Cardiac fibroblast (primary cell): ENCODE measurements at places on chromosomes 1 and 21.

DNA sequence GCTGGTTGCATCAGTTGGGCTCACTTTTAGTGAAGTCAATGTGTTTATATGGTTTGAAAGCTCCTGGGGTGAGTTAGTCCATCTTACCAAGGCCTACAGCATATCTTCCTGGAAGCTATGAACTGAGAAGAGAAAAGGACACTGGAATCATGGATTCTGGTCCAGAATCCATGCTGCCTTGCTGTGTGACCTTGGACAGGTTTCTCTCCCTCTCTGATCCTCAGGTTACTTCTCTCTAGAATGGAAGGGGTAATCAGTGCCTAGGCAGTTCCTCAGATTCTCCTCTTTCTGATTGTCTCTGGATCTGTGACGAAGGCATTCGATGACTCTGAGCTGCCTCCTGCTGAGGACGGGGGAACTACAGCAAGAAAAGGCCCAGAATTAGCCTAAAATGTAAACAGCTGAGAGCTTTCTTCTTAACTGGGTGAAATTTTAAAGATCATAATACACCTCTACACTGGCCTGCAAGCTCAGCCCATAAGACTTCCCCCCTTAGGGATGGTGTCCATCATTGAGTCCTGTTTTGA, 425.0 kb upstream of the VAMP3 start:
- DNase-seq, result no peak

- no peak for DNase-seq
Observed at GRCh38 chr1:175604039-175604941, 139.1 kb downstream of the TNR start.

DNA sequence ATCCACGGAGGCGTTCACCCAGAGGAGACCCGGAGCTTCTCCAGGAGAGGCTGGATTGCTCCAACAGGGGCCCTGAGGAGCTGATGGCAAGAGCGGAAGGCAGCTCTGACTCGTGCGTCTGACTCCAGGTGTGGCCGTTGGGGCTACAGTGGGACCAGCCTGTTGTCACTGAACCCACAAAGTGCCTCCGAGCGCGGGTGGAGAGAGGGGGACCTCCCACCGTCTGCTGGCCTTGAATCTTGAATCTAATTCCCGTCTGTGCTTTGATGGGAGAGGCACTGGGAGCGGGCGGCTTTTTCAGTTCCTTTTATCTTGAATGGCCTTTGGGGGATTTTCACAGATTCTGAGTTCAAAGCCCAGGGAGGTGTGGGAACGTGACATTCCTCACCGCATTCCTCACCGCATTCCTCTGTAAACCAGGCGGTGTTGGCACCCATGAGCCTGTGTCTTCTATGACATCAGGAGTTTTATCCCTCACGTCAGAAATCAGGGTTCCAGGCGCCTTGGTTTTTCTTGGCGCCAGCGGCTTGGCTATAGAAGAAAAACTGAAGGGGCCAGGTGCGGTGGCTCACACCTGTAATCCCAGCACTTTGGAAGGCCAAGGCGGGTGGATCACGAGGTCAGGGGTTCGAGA, 39.2 kb upstream of the COL18A1 start:
- DNase-seq, result peak; percentile 77

GRCh38 chr1:48571303-48571987, 99.4 kb upstream of the SPATA6 start:
- no peak for DNase-seq

DNA sequence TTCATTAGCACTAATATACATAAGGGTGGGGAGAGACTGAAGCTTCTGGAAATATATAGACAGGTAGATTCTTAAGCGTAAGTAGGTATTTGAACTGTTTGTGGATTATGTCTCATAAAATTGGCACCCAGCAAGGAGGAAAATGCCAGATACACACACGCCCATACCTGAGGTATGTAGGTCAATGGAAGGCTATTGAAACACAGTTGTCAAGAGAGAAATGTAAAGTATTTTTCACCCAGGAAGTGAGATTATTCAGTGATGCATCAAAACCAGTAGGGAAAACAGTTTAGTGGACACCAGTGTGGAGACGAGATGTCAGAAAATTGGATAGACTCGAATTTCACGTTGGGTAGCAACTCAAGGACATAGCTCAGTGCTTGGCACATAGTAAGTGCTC, 4.7 kb upstream of the RSPH1 start:
- DNase-seq, result no peak

DNA sequence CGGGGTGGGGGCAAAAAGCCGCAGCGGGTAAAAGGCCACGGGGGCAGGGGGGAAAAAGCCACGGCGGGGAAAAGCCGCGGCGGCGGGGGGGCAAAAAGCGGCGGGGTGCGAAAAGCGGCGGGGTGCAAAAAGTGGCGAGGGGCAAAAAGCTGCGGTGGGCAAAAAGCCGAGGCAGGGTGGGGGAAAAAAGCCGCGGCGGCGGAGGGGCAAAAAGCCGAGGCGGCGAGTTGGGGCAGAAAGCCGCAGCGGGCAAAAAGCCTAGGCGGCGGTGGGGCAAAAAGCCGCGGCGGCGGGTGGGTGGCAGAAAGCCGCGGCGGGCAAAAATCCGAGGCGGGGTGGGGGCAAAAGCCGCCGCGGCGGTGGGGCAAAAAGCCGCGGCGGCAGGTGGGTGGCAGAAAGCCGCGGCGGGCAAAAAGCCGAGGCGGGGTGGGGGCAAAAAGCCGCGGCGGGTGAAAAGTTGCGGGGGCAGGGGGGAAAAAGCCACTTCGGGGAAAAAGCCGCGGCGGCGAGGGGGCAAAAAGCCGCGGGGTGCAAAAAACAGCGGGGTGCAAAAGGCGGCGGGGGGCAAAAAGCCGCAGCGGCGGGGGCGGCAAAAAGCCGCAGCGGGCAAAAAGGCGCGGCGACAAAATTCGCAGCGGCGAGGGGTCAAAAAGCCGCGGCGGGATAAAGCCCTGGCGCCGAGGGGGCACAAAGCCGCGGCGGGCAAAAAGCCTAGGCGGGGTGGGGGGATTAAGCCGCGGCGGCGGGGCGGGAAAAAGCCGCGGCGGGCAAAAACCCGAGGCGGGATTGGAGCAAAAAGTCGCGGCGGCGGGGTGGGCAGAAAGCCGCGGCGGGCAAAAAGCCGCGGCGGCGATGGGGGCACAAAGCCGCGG, 3901.2 kb downstream of the SRGAP2C start:
- DNase-seq, result no peak

- DNase-seq, result no peak
Observed at GRCh38 chr21:45534636-45535331, 7.5 kb downstream of the SLC19A1 start.

DNA sequence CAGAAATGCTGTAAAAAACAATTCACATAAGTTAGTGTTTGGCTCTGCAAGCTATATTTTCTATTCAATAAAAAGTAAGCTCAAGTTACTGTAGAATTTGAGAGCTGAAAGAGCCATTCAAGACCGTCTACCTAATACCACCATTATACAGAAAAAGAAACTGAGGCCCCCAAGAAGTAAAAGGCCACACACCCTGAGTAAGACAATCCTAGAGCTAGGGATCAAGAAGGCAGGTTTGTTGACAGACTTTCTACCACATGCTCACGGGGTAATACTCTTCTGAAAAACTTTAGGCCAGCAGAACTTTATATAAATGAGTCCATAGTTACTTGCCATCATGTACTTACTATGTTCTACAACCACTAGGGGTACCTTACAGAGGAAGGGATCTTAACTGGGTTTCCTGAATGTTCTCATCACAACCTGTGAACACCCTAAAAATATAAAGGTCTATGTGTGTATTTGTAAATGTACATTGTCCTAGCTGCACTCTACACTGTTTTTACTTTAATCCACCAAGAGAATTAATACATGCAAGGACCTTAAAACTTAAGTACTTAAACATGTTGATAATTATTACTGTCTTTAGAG, 2.7 kb downstream of the PSMG1 start:
- no peak for DNase-seq

- DNase-seq, result peak; percentile 97
Observed at GRCh38 chr1:207007352-207008033, 25.1 kb downstream of the C1orf116 start.

DNA sequence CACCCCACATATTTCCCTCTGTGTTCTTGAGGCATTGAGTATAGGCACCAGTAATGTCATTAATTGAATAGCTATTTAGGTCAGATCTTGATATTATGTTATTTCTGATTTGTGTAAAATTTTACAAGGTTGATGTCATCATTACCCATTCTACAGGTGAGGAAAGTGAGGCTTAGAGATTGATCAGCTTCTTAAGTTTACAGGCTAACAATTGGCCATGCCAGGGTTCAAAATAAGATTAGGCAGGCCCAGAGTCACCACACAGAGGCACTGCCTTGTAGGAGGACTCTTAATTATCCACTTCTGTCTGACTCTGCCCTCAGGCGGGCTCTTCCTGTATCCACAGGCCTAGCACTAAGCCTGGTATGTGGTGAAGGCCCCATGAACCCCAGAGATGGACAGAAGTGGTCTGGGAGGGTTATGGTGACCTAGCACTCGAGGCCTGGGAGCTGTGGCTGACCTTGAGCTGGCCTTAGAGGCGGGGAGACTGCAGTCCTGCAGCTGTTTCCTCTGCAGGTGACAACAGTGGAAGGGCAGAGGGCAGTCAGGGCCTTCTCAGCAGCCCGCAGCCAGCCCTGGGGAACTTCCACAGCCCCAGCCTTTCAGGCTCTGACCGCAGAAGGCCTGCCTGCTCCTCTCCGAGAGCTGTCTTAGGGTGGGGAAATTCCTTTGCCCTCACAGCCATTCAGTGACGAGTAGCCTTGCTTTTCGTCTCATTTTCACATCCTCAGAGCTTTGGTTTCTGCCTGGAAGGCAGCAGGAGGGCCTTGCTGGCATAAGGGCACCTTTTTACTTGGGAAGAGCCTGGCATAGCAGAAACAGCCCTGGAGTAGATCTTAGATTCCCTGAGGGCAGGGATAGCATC, 12.2 kb downstream of the ZDHHC18 start:
- DNase-seq, result no peak

- no peak for DNase-seq
Observed at GRCh38 chr1:64312431-64312830, 109.0 kb downstream of the UBE2U start.

GRCh38 chr1:193589597-193590040, 403.2 kb upstream of the B3GALT2 start:
- DNase-seq, result peak; percentile 52

DNA sequence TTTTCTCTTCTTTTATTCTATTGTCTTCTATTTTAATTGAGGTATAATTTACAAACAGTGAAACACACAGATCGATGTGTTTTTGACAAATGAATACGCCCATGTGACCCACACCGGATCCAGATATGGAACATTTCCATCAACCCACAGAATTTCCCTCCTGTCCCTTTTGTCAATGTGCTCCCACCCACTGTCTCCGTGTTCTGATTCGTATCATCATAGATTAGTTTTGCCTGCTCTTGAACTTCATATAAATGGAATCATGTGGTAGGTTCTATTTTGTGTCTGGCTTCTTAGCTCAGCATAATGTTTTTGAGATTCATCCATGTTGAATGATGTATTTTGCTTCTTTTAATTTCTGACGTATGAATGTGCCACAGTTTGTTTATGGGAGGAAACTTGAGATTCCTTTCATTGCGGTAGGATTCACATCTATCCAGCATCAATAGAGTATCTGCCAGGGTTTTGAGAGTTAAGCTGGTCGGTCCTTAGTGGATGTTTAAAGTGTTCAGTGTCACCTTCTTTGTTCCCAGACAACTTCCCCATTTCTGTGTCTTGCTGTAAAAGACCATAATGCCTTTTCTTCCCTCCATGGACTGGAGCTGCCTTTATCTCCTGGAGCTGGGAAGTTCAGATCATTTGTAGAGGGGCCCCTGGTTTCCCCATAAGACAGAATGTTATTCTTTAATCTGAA, 14.7 kb downstream of the NAV1 start:
- DNase-seq, result no peak

GRCh38 chr1:54309631-54310366, 96.4 kb downstream of the SSBP3 start:
- no peak for DNase-seq

DNA sequence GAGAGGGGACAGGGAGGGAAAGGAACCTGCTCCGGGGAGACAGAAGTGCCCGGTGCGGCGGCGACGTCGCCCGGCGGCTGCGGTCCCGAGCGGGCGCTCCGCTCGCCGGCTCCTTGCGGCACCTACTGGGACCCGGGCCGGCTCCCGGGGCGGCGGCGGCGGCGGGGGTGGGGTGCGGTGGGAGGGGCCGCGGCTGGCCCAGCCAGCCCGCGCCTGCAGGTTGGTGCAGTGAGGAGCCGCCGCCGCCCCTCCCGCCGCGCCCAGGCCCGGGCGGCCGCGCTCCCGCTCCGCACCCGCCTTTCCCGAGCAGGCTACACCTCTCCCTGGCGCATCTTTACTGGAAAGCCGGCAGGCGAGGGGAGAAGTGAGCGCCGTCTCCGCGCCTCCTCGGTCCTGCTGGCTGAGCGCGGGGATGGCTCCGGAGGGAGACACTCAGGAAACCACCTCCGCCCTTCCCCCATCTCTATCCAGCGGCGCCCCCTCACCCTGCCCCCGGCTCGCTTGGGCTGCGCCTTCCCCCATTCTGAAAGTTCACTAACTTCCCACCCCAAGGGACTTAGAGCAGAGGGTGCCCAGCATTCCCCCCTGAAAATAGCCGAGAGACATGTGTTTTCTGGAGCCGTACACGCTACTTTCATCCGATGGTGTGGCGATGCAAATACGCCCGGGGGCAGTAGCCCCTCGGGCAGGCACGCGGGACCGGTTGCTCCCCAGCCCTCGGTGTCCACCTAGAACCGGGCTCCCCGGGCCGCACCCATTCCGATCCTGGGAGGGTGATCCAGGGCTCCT, at the start of gene PLD5:
Gene PLD5 (minus strand): TSS at position 127 of the 789 bp plus-strand sequence.
- DNase-seq, result no peak

- peak; percentile 92 for DNase-seq
Observed at GRCh38 chr1:81702903-81703302, 97.8 kb upstream of the ADGRL2 start.

- DNase-seq, result no peak
Observed at GRCh38 chr1:175922254-175922881, 179.0 kb upstream of the TNR start.

- DNase-seq, result peak; percentile 60
Observed at GRCh38 chr1:200306944-200307754, 102.7 kb downstream of the ZNF281 start.

GRCh38 chr1:41021526-41022308, at the start of gene SLFNL1:
Gene SLFNL1 (minus strand): TSS chr1:41021725. CDS start chr1:41020660, 1,065 bp downstream.
- DNase-seq, result peak; percentile 53

DNA sequence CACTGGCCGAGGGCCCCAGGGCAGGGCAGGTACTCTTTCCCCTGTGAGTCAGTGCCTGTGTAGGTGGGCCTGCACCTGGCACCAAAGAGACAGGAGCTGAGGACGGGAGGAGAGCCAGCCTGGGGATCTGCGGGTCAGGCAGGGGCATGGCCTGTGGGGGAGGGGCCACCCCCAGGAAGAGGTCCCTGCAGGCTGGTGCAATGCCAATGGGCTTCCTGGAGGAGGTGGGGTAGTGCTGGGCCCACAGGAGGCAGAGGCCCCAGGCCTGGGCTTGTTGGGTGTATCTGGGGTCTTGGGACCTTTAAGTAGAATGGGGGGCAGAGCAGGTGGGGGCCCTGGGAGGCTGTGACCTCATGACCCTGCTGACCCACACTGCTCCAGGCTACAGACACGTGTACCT, 23.2 kb downstream of the PLCH2 start:
- DNase-seq, result no peak

- DNase-seq, result no peak
Observed at GRCh38 chr1:173562813-173563212, 40.1 kb downstream of the SLC9C2 start.

GRCh38 chr1:34879230-34879629, 19.7 kb upstream of the SMIM12 start:
- DNase-seq, result no peak

- no peak for DNase-seq
Observed at GRCh38 chr1:47996060-47996405, 1.2 kb downstream of the TRABD2B start.
